ENCODE measurements at places on chromosomes 6 and 20. TPM values are rescaled to one million over a fixed set of nuclear protein-coding genes. Genes with fewer than 3 reads are reported as not detected.

DNA sequence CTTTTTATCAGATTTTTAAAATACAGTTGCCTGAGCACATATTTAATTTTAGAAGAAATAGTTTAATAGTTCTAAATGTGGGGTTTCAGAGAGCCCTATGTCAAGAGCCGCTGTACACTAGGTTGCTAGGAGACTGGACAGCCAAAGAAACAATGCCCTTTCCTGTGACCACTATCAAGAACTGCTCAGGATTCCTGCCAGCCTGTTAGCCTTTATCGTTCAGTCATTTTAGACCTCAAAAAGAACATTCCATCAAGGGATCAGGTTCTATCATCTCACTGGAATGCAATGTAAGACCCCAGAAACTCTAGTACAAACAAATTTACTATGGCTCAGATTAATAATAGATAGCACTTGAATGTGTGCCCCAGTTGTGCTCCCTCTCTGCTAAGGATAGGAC lies 181.2 kb upstream of the CCN2 start:
- no peak for DNase-seq

DNA sequence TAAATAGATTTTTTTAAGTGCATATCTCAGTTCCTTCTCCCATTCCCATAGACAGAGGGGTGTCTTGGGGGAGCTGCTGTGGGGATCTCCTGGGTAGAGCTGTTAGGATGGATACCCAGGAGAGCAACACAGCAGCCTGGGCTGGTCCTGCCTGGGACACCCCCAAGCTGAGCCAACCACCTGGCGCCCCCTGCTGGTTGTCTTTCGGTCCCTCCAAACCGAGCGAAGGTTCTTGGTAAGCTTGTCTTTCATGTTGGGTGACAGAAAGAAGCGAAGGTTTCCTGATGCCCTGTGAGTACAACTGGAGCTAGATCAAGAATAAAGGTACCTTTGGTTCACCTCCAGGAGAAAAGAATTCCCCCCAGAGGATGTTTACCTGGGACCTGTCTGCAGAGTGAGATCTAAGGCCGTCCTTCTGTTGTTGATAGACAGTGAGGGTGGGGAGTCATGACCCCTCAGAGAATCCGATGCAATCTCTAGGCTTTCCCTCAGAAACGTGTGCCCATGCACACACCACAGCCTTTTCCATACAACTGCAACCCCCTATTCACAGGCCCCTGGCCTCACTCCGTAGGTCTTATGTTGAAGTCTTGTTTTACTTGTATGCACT lies 50.8 kb downstream of the SNX9 start:
- DNase-seq = no peak

- no peak for DNase-seq
Observed at GRCh38 chr6:56490993-56491392, 151.7 kb downstream of the DST start.

- peak; percentile 38 for DNase-seq
Observed at GRCh38 chr6:142297996-142298753, 3.6 kb upstream of the ADGRG6 start.

- DNase-seq = no peak
Observed at GRCh38 chr20:17863577-17864292, 104.9 kb downstream of the SNX5 start.

GRCh38 chr6:149809798-149810197 lies 54.4 kb downstream of the LRP11 start:
- no peak for DNase-seq

GRCh38 chr6:89575562-89575960 lies 63.0 kb downstream of the LYRM2 start:
- DNase-seq = no peak

- no peak for DNase-seq
Observed at GRCh38 chr6:117733341-117733740, 58.1 kb downstream of the NUS1 start.

- DNase-seq = no peak
Observed at GRCh38 chr6:17863901-17864754, 123.3 kb downstream of the KIF13A start.

DNA sequence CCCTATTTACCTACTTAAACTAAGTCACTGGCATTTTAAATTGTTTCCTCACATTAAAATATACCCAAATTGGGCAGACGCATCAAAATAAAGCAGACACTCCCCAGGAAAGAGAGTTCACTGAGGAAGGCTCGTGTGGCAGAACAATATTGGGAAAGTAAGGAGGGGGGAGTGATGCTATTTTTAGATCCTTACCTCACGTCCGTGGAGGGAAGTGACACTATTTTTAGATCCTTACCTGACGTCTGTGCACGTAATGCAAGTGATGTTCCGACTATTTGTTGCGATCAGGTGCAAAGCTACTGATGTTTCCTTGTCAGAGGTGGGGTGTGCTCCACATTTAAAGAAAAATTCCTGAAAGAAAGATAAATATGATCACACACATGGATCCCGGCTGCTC lies 699.2 kb upstream of the AGPAT4 start:
- DNase-seq = no peak

GRCh38 chr6:125792680-125793079 lies 1.9 kb downstream of the NCOA7 start:
- DNase-seq = no peak

- DNase-seq = no peak
Observed at GRCh38 chr20:17541596-17541995, 10.4 kb upstream of the BFSP1 start.

GRCh38 chr20:40965671-40966070 lies 63.0 kb upstream of the TOP1 start:
- no peak for DNase-seq

DNA sequence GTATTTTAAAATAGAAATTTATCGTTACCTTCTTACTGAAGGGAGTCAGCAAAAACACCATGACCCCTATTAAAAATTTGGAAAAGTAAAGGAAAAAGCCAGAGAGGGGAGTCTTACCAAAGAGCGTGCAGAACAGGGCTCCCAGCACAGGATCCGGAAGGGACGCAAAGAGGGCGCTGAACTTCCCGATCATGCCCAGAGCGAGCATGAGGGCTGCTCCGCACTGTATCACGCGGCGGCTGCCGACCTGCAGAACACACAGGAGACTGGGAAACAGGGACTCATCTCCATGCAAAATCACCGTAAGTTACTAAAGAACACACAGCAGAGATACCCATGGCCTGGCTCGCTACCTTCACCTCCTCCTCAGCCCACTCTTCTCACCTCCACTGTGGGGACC lies 138.6 kb downstream of the SLC23A2 start:
- DNase-seq = no peak

DNA sequence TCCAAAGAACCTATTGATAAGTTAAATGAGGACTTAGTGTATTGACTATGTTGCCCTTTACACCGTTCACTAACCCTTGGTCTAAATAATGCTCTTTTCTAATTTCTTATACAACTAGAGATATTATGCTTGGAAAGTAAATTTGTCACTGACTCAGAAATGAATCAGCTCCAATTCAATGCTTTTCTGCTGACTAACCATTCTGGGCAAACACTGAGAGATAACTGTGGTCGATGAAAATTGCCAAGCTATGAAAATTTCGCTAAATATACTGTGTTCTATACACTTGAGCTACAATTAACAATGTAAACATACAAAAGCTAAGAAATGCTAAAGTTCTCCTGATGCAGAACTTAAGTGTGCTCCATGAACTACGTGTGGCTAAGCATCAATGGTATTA lies 23.1 kb upstream of the FBXO9 start:
- DNase-seq = peak; percentile 79

DNA sequence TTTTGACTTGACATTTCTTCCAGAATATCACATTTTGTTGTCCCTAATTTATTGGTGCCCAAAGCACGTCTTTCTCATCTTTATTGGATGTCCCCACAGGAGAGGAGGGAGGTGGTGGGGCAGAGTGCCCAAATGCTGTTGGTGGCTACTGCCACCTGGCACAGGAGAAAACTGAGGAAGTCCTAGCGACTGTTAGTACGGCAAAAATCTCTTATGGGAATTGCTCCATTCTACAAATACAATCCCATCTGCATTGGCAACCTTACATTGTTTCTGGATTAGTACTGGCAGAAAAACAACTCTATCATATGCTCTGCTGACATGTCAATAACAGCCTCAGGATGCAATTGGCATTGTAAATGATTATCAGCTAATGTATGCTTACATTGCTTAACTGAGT lies 235.4 kb upstream of the IRAK1BP1 start:
- no peak for DNase-seq

GRCh38 chr6:95578106-95578410 lies 723 bp downstream of the MANEA start:
- no peak for DNase-seq

DNA sequence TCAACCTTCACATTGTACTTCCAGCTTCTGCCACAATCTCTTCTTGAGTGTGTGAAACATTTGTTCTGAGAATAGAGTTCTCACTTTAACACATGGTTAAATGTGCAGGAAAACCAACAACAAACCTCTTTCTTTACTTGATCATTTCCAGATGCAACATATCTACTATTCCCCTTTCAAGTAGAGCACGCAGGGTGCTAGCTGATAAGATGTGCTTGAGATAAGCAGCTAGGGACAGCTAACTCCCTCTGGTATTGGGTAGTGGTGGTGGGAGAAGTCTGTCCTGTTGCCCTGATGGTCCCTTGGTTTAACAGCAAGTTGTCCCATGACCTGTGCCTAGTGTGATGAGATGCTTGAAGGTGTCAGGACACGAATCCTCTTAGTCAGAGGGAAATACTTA lies 15.4 kb upstream of the HMGCLL1 start:
- no peak for DNase-seq

GRCh38 chr6:11093376-11093625 lies 333 bp upstream of the SMIM13 start:
- no peak for DNase-seq

- DNase-seq = no peak
Observed at GRCh38 chr6:110190726-110191125, 10.5 kb downstream of the CDC40 start.

- no peak for DNase-seq
Observed at GRCh38 chr6:22409486-22409885, 112.7 kb upstream of the PRL start.

- no peak for DNase-seq
Observed at GRCh38 chr6:34238585-34239499, 2.2 kb downstream of the HMGA1 start.

GRCh38 chr6:90286884-90287488 lies 9.7 kb downstream of the BACH2 start:
- DNase-seq = no peak

- DNase-seq = peak; percentile 54
Observed at GRCh38 chr20:52083627-52084232, 107.8 kb downstream of the ZFP64 start.

GRCh38 chr6:154010371-154010770 lies 28.7 kb upstream of the OPRM1 start:
- DNase-seq = no peak

GRCh38 chr6:126027601-126028000 lies 41.3 kb downstream of the TRMT11 start:
- DNase-seq = no peak

- DNase-seq = no peak
Observed at GRCh38 chr6:14910692-14911547, 334.9 kb upstream of the JARID2 start.

DNA sequence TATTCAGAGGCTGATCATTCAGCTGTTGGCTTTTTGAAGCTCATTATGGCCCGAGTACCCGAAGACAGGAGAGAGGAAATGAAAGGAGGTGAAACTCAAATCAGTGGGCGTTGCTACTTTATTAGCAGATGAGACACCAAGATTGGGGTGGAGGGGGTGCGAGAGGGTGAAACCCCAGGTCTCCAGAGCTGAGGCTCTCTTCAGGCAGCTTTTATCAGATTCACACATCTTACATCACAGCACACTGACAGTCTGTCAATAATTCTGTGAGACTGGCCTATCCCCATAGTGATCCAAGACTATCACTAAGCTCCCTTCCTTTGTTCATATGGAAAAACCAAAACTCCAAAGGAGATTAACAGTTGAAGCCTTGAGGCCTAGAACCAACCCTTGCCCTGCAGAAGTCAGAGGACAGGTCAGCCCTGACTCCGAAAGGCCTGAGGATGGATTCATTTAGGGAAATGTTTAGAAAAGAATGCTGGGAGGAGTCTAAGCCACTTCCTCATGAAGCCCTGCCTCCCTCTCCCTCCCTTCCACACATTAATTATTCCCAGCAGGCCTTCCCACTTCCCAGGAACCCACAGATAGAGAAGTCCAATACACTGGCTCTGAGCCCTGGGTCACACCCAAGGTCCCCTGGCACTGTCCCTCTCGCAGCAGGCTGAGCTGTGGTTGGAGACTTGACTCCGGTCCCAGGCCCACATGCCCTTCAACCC lies 23.2 kb downstream of the TRERF1 start:
- no peak for DNase-seq

DNA sequence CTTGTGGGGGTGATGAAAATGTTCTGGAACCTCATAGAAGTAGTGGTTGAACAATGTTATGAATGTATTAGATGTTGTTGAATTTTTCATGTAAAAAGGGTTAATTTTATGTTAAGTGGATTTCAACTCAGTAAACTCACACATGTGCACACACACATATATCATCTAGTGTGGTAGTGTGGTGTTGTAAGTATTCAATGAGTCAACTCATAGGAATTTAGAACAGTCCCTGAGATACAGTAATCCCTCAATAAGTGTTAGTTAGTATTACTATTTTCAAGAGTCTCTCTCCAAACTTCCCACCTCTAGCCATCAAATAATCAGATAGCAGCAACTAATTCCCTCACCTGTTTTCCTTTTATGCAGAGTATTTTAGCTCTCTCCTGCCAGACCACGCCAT lies 563.1 kb upstream of the JARID2 start:
- DNase-seq = no peak

DNA sequence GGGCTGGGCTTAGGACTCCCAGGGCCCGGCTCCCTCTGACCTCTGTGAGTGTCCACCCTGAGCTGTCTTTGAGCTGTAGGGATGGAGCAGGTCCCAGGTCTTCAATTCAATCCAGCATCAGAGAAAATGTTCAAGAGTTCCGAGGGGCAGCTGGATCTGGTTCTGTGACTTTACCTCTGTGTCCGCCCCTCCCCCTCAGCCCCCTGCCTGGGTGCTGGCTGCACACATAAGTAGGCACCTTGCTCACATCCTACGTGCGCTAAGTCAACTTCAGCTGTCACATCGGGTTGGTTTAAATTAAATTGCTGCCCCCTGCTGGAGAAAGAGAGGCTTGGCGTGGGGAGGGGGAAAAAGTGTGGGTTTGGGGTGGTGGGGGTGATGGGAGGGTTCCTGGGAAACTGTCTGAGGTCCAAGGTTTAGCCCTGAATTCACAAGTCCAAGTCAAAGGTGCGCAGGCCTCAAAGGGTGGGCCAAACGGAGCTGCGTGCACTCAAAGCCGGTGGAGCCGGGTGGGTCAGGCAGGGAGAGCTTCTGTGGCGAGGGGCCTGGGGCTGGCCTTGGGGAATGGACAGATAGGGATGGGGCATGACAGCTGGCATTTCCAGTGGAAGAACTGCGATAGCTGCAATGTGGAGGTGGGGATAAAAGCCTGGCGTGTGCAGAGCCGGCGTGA lies 3.0 kb downstream of the WFDC5 start:
- DNase-seq = no peak

The TTK gene
- 5.1 TPM for polyA plus RNA-seq

The FNDC1 gene
- 0.01 TPM for polyA plus RNA-seq

The FAM209A gene
- polyA plus RNA-seq = 0.17 TPM

The CAPN11 gene
- 0.04 TPM for polyA plus RNA-seq

The PRDM1 gene
- 3.7 TPM for polyA plus RNA-seq

The OPRL1 gene
- 0.86 TPM for polyA plus RNA-seq

The SIRPA gene
- 27.7 TPM for polyA plus RNA-seq

The FIG4 gene
- 22.8 TPM for polyA plus RNA-seq

The TMC2 gene
- not detected for polyA plus RNA-seq

The NKX2-4 gene
- not detected for polyA plus RNA-seq

The PRND gene
- polyA plus RNA-seq = not detected

The SRMS gene
- polyA plus RNA-seq = not detected

The BPIFB2 gene
- polyA plus RNA-seq = not detected

The NAA20 gene
- 85.1 TPM for polyA plus RNA-seq

The TSBP1 gene
- not detected for polyA plus RNA-seq
